ENCODE measurements at places on chromosomes 13 and 19.

- no peak for DNase-seq
These were observed 363.2 kb downstream of the SLITRK6 start for GRCh38 chr13:85436029-85436428.

DNA sequence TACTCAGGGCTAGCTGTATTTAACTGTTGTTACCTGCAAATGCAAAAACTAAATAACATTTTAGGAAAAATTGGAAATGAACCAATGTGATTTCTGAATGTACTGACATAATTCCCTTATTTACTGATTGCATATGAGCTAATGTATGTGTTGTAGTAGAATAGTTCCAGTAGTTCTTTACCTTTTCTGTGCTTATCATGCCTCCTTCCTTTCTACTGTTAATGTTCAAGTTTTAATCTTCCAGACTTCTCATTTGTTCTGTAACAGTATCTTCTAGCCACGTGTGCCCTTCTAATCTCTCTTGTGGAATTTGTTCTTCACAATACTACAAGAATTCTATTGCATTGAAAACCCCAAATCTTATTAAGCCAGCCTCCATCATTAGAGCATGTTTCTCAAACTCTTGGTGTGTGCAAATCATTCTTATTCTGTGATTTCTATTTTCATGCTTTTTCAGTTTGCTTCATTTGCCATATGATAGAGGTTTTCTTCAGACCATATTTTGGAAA is 17.7 kb downstream of the LSM14A start:
- no peak for DNase-seq

GRCh38 chr13:100534147-100534843 is 54.3 kb downstream of the GGACT start:
- DNase-seq = no peak

DNA sequence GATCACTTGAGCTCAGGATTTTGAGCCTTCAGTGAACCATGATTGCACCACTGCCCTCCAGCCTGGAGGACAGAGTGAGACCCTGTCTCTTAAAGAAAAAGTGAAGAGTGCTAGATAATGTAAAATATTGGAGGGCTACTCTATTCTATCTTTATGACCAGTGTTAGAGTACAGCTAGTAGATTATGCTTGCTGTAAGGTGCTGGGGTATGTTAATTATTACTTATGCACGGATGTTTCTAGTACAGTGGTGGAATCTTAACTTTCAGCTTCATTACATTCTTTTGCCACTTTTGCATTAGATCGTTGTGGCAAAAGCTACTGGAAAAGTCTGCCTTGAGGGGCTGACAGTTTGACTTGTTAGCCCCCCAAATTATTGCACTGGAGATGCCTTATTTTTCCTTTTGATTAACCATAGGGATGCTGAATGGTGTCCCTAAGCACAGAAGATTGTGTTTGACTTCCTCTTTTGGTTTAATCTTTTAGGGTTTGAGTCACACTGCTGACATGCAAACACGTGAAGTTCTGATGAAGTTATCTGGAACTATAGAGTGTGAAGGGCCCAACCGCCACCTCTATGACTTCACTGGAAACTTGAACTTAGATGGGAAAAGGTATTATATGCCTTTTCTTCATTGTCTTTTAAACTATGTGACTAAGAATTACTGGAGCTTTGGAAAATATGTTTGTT is 169.8 kb downstream of the ATP8A2 start:
- DNase-seq = no peak

- peak; percentile 47 for DNase-seq
These were observed 9.0 kb downstream of the TNFSF14 start for GRCh38 chr19:6660930-6661329.

- no peak for DNase-seq
These were observed 24.9 kb downstream of the RCBTB1 start for GRCh38 chr13:49560270-49561061.

- DNase-seq = no peak
These were observed 119.1 kb downstream of the KLF12 start for GRCh38 chr13:74015137-74015536.

GRCh38 chr19:38228005-38228377 is 4.0 kb upstream of the DPF1 start:
- DNase-seq = no peak

DNA sequence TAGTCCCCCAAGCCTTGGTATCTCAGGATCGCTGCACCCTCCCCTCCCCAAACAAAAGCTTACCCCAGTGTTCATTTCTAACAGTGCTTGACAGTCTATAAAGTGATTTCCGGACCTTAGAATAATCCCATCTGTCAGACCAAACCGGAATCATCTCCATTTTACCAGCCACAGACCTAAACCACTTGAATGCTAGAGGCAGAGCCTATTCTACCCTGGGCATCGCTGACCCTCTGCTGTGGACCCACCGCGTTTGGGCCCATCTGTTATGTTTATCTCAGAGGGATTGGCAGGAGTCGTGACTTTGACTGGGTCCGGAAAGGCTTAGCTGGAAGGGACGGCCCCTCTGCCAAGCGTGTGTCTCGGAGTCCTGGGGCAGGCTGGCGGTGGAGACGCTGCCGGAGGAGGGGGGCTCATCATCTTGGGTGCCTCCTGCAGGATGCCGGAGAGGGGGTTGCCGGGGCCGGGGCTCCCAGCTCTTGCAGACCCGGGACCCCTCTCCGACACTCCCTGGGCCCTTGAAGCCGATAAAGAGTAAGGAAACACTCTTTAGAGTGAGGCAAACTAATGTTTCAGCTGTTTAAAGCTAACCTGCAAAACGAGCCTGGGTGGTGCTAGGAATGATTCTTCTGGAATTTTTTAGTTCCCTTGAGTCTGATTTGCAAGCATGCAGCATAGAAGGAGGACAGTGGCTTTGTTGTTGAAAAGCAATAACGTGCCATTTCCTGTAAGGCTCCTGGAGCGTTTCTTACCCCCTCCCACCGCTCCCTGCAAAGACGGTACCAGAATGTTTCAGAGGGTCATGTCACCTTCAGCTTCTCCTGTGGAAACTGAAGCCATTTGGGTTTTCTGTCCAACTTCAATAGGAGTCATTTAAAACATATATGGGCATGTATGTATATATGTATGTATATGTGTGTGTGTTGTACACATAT is 1.3 kb downstream of the SLC25A42 start:
- DNase-seq = no peak

Data from H9 (cell line).